ENCODE measurements at places on chromosomes 11 and 22.

DNA sequence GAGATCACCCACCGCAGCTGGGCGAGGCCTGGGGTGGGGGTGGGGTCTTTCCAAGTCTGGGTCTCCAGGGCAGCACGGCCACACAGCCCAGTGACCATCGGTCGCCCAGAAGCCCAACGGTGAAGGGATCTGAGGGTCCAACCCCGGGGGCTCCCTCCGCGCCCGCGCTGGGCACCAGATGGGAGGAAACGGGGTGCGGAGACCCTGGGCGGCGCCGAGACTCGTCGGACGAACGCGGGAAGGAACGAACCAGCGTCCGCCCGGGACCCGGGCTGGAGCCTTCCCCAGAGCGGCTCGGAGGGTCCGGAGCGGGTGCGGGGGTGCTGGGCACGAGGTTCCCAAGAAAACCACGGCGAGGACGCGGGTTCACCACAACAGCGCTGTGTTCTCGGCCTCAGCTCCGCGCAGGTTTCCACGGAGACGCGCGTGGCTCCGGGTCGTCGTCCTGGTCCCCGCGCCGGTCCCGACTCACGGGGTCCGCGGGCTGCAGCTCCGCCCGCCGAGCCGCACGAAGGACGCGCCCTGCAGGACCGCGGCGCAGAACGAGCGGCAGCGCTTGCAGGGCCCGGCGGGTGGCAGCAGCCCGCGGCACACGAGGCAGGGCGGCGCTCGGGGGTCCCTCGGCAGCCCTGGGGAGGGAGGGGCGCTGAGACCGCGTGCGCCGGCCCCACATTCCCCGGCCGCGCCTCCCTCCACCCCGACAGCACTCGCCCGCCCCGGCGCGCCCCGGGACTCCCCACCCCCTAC, 2.3 kb upstream of the IL17REL start:
- DNase-seq, result no peak

- no peak for DNase-seq
Measured at GRCh38 chr11:32219320-32219719, 128.4 kb downstream of the RCN1 start.

DNA sequence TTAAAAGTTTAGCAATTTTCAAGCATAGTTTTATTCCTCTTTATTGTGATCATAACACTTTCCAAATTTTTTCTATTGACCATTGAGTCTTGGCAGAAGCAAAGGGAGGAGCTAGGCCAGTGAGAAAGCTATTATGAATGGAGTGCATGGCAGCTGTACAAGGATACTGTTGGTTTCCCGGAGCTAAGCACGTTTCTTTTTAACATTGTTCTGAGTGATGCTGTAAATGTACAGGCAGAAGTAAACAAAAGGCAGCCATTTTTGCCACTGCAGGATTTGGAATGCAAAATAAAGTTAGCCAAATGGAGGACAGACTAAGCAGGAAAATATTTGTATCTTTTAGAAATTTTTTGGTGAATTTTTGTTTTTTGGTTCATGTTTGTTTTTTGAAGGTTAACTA, 16.2 kb downstream of the CBL start:
- DNase-seq, result no peak

GRCh38 chr22:49587987-49588386, 239.7 kb downstream of the BRD1 start:
- no peak for DNase-seq

- DNase-seq, result no peak
Measured at GRCh38 chr11:83682611-83682973, 396.4 kb upstream of the CCDC90B start.

GRCh38 chr11:104784684-104785460, 113.4 kb downstream of the CASP12 start:
- DNase-seq, result no peak

DNA sequence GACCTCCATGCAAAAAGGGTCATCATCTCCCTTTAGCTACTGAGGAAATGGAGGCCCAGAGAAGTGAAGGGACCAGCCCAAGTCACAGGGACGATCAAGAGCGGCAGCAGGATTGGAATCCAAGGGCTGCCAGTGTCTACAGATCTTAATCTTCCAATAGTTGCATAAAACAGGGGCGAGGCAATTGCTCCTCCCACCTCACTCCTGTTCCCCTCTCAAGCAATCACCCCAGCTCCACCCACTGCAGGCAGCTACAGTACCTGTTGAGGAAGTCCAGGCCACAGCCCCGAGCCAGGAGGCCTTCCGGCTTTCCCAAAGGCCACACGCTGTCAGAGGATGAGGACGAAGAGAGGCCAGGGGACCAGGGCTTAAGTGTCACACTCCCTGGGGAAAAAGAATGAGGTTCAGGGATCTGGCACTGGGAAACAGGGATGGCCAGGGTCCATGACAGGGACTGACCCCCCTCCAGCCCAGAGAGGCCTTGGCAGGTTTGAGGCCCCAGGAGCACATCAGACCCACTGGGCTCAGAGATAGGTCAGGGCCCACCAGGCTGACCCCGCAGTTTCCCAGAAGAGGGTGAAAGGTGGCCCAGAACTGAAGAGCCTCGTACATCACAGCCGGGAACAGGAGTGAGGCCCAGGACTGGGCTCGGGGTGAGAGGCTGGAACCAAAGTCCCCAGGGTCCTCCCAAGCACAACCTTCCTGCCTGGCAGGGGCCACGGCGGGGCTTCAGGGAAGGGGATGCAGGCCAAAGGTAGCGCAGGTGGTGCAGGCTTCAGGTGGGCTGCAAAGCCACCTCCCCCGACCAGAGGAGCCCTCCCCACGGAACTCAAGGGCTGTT, 16.4 kb upstream of the MFNG start:
- DNase-seq, result no peak

DNA sequence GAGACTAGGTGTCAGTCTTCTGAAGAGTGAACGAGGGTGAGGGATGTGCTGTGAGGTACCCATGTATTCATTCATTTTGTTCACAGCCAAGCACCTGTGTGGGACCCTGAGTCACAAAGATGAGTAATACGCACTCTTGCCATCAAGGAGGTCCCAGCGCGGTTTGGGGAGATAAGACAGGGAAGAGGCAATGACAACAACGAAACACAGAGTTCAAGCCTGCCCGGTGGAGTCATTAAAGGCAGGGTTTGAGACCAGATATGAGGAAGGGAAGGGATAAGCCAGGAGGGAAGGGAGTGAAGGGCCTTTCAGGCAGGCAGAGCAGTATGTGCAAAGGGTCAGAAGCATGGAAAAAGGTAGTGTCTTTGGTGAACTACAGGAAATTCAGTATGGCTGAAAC, 4.6 kb downstream of the DCHS1 start:
- DNase-seq, result peak; percentile 19

DNA sequence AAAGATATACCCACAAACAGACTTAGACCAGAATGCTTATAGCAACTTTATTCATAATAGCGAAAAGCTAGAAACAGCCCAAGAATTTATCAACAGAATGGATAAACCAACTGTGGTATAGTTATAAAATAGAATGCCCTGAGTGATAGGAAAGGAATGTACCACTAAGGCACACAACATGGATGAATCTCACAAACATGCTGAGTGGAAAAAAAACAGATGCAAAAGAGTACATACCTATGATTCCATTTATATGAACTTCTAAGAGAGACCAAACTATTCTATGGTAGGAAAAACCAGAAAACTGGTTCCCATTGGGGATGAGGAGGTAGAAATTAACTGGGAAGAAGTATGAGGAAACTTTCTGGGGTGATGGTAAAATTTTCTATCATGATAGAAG, 40.4 kb upstream of the GRIK4 start:
- DNase-seq, result no peak

GRCh38 chr11:121105063-121105480, 4.0 kb downstream of the TECTA start:
- no peak for DNase-seq

GRCh38 chr22:27185760-27186302, 528.4 kb downstream of the MIAT start:
- no peak for DNase-seq

GRCh38 chr11:133727774-133728173, 117.5 kb downstream of the SPATA19 start:
- no peak for DNase-seq

DNA sequence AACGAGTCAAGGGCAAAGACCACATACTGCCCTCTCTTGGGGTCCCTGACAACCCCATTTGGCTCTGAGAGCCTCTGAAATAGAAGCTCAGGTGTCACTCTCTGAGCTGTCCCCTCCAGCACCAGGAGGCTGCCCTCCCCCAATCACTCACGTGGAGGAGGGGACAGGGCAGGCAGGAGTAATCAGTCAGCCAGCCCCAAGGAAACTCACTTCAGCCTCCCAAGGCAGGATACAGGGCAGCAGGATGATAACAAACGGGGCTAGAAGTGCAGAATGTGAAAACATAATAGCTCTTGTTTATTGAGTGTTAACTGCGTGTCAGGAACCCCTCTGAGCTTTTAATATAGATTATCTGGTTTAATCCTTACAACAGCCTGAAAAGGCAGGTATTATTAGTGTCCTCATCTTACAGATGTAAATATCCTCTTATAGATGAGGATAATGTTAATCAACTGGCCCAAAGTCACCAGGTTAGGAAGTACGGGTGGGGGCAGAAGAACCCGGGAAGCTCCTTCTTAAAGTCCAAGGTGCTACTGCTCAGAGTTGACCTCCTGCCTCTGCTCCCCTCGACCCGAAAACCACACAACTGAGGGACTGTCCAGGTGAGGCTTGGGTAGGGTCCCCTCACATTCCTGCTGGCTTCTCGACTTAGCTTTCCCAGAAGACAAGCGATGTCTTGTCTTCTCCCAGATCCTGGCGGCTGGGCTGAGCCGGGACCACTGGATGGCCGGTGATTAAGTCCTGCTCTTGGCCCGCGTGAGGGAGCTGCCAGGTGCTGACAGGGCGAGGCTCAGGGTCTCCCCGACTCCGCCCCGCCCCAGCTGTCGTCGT, 2.7 kb downstream of the CHRM4 start:
- no peak for DNase-seq

GRCh38 chr11:78131956-78132355, 7.5 kb downstream of the ALG8 start:
- DNase-seq, result no peak

GRCh38 chr11:76752321-76753143, 30.6 kb upstream of the TSKU start:
- no peak for DNase-seq

DNA sequence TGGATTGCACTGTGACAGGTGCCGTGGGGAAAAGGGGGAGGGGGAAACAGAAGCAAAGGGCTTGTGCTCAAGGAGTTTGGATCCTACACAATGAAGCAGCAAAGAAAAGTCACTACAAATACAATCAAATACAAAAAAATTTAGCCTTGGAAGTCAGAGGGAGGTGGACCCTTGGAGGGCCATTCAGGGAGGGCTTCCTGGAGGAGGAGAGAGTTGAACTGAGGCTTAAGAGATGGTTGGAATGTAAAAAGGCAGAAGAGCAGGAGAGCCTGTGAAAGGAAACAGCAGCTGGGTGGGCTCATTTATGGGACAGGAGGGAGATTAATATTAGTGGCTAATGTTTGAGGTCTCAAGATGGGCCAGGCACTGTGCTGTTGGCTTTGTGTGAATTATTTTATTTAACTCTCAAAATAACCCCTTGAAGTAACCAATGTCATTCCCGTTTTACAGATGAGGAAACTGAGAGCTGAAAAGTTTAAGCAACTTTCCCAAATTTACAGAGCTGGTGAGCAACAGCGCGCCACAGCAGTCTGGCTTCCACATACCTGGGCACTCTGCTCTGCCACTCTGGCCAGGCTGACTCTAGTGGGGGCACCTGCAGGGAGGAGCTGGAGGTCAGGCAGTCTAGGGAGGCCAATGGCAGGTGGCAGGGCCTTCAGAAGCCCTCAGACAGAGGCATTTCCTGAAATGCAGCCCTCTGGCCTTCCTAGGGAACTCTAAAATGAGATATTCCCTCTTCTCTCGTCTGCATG, 2.7 kb upstream of the CHST1 start:
- DNase-seq, result no peak

DNA sequence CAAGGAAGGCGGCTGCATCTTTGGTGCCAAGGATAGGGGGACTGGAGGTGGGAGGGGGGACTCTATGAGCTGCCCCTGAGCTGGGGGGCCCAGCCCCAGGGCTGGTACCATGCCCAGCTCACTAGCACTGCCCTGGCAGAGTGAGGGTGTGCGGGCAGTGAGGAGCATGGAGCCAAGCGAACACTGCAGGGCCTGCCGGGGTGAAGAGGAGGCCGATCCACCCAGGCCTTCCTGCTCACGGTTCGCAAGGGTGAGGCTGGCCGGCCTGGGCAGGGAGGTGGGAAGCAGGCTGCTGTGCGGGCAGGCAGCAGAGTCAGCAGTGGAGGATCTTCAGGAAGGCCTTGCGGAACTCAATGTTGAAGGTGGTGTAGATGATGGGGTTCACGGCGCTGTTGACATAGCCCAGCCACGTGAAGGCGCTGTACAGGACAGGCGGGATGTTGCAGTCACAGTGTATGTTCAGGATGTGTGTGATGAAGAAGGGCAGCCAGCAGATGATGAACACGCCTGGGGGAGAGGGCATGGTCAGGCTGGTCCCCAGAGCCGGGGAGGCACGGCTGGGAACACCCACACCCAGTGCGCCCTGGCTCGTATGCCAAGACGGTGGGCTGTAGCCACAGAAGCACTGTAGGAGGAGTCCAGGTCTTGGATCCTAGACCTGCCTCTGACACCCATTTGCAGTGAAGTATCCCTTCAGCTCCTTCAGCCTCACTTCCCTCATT, 23.0 kb downstream of the ANKK1 start:
- DNase-seq, result no peak

GRCh38 chr11:23764286-23764685, 732.6 kb upstream of the LUZP2 start:
- no peak for DNase-seq

GRCh38 chr11:111598148-111598547, 4.1 kb upstream of the SIK2 start:
- no peak for DNase-seq

GRCh38 chr11:63915961-63916836, 765 bp downstream of the RCOR2 start:
- peak; percentile 36 for DNase-seq

GRCh38 chr11:1576825-1577224, 4.8 kb upstream of the DUSP8 start:
- DNase-seq, result no peak

- peak; percentile 82 for DNase-seq
Measured at GRCh38 chr11:44568658-44569473, 3.4 kb downstream of the CD82 start.

DNA sequence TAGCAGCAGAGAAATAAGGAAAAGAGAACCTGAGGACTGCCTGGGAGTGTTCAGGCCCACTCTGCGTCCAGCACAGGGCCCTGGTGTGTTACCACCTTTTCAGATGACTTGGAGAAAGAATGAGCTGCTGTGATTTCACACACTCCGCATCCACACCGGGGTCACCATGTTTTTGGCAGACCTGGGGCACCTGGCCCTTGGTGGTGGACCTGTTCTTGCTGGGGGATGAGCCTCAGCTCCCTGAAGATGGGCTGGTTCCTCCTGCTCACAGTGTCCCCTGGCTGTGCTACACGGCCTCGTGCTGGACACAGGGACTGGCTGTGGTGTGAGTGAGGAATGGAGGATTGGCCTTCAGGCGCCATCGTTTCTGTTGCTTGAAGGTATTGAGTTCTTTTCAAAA, 1381.4 kb downstream of the TBC1D22A start:
- no peak for DNase-seq

Measured in stimulated activated CD4-positive, alpha-beta T cell treated with anti-CD3 and anti-CD28 coated beads, Interleukin-15, amount 100 ng/mL, for 48 hours (primary cell).